Heart left ventricle (tissue), 16 donors: ENCODE measurements at places on chromosomes 11 and 22. TPM values are rescaled to one million over a fixed set of nuclear protein-coding genes. Genes with fewer than 3 reads are reported as not detected.

POLA2 gene
- total RNA-seq = 8.4 TPM

KCNQ1OT1 gene
- 0.93 TPM for total RNA-seq

HTR3B gene
- total RNA-seq = not detected

HARBI1 gene
- total RNA-seq = 3.5 TPM

TRPM5 gene
- not detected for total RNA-seq

NOX4 gene
- total RNA-seq = 2.8 TPM

SMTNL1 gene
- not detected for total RNA-seq

PKNOX2 gene
- total RNA-seq = 5.2 TPM

PHLDA2 gene
- 0.83 TPM for total RNA-seq

TXN2 gene
- 121 TPM for total RNA-seq

BRSK2 gene
- 0.56 TPM for total RNA-seq

OTOG gene
- total RNA-seq = not detected

BDNF gene
- 3.8 TPM for total RNA-seq

DNA sequence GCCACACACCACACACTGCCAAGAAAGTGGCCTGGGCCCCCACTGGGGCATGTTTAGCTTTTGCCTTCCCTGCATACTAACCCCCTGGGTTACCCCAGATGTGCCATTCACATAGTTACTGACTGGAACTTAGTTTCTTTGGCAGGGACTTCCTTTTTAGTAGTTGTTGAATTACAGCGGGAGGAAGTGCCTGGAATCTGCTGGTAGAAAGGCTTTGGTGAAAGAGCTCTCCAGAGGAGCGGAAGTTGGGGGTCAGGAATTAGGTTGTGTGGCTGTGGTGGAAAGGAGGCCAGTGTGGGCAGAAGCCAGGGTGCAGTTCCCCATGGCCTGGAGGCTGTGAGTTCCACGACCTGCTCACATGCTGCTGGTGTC lies 69.0 kb downstream of the MED15 start:
- DNase-seq = no peak
- peaks cover 46% of the 10 kb centered on the region for H3K36me3 ChIP-seq
- H3K27ac ChIP-seq = no peak overlapping the region
- H3K4me1 ChIP-seq = peaks cover 10% of the 10 kb centered on the region
- no peak overlapping the region for H3K4me3 ChIP-seq

DNA sequence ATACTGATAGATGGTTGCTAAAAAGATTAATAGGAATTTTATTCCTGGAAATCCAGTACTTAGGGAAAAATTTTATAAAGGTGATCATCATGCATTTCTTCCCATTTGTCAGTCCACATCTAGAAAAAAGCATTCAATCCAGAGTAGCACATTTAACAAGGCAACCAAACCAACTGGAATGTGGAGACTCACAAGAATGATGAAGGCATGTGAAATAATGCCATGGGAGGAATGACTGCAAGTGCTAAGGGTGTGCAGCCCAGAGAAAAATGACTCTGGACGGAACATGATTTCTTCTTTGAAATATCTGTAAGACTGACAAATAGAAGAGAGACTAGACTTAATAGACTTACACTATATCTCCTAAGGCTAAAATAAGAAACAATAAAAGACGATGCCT lies 33.8 kb downstream of the BLID start:
- H3K36me3 ChIP-seq = no peaks in the 10 kb centered on the region
- H3K27ac ChIP-seq = no peak overlapping the region
- no peak for DNase-seq
- H3K4me3 ChIP-seq = no peak overlapping the region
- no peaks in the 10 kb centered on the region for H3K27me3 ChIP-seq

DNA sequence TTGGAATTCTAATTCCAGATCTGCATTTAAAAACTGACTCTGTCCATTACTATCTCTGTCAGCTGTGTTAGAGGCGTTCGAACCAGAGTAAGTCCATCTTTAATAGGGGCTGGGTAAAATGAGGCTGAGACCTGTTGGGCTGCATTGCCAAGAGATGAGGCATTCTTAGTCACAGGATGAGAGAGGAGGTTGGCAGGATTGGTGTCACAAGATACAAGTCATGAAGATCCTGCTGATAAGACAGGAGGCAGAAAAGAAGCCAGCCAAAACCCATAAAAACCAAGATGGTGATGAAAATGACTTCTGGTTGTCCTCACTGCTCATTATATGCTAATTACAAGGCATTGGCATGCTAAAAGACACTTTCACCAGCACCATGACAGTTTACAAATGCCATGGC lies 356.3 kb upstream of the ISX start:
- no peaks in the 10 kb centered on the region for H3K4me1 ChIP-seq
- H3K4me3 ChIP-seq = no peak overlapping the region
- no peaks in the 10 kb centered on the region for H3K36me3 ChIP-seq
- H3K27ac ChIP-seq = no peak overlapping the region
- peaks cover 5% of the 10 kb centered on the region for H3K27me3 ChIP-seq
- DNase-seq = no peak

DNA sequence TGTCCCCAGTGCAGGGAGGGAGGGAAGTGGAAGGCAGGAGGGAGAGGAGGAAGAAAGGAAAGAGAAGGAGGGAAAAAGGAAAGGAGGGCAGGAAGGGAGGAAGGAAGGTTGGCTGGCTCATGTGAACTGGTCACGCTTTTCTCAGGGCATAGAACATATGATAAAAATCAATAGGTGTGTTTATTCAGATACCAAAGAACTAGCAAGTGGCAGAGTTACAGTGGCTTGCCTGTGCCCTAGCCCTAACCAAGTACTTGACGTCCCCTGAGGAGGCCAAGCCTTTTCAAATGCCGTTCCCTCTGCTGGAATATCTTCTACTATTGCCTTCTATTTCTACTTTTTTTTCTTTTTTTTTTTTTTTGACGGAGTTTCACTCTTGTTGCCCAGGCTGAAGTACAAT lies 33.5 kb downstream of the CHRDL2 start:
- no peaks in the 10 kb centered on the region for H3K36me3 ChIP-seq
- no peak overlapping the region for H3K4me3 ChIP-seq
- DNase-seq = no peak

- no peaks in the 10 kb centered on the region for H3K27me3 ChIP-seq
- no peaks in the 10 kb centered on the region for H3K36me3 ChIP-seq
- DNase-seq = no peak
- no peak overlapping the region for H3K27ac ChIP-seq
- no peaks in the 10 kb centered on the region for H3K4me1 ChIP-seq
- no peak overlapping the region for H3K4me3 ChIP-seq
Observed at GRCh38 chr11:39385911-39386310, 2073.5 kb downstream of the LRRC4C start.

DNA sequence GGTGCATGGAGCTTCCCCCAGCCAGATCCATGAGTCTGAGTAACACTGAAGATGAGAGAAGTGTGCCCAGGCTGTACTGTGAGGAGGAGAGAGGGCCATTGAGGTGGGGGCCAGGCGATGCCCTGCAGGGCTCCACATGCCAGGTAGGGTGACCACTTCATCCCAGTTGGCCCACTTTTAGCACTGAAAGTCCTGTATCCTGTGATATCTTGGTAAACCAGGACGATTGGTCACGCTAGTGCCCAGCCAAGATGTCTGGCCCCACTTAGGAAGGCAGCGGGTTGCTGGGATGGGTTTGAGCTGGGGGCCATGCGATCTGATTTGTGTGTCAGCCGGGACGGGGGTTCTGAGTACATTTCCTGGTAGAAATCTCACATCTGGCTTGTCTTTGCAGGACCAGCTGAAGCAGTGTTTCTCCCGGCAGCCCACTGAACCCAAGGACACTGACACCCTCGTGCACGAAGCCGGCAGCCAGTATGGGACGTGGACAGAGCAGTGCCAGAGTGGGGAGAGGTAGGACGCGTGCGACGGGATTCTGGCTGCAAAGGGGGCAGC lies 29.2 kb upstream of the CRYBB3 start:
- peaks cover 41% of the 10 kb centered on the region for H3K36me3 ChIP-seq
- H3K27ac ChIP-seq = no peak overlapping the region
- no peak overlapping the region for H3K4me3 ChIP-seq
- DNase-seq = no peak
- no peaks in the 10 kb centered on the region for H3K4me1 ChIP-seq

DNA sequence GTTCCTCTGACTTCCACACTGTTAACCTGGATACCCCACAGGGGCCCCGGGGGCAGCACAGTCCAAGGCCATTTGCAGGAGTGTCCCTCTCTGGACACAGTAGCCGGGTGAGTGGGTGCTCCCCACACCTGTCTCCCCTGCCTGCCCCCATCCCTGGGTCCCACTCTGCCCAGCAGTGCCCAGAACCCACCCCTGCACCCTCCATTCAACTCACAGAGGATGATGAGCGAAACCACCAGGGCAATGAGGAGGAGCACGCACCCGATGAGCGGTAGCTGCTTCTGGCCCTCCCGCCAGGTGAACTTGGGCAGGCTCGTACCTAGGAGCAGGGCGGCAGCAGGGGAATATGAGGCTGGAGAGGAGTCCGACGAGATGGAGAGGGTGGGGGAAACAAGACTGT lies 12.2 kb downstream of the TMPRSS13 start:
- H3K36me3 ChIP-seq = no peaks in the 10 kb centered on the region
- H3K4me1 ChIP-seq = no peaks in the 10 kb centered on the region
- no peak overlapping the region for H3K4me3 ChIP-seq

GRCh38 chr11:17401841-17402240 lies 13.4 kb upstream of the KCNJ11 start:
- no peak overlapping the region for H3K27ac ChIP-seq
- no peak overlapping the region for H3K4me3 ChIP-seq
- DNase-seq = no peak
- no peaks in the 10 kb centered on the region for H3K4me1 ChIP-seq
- H3K27me3 ChIP-seq = no peaks in the 10 kb centered on the region
- no peaks in the 10 kb centered on the region for H3K36me3 ChIP-seq

GRCh38 chr11:6127881-6128280 lies 20.4 kb downstream of the OR56B4 start:
- H3K36me3 ChIP-seq = no peaks in the 10 kb centered on the region
- no peaks in the 10 kb centered on the region for H3K27me3 ChIP-seq
- no peaks in the 10 kb centered on the region for H3K4me1 ChIP-seq

DNA sequence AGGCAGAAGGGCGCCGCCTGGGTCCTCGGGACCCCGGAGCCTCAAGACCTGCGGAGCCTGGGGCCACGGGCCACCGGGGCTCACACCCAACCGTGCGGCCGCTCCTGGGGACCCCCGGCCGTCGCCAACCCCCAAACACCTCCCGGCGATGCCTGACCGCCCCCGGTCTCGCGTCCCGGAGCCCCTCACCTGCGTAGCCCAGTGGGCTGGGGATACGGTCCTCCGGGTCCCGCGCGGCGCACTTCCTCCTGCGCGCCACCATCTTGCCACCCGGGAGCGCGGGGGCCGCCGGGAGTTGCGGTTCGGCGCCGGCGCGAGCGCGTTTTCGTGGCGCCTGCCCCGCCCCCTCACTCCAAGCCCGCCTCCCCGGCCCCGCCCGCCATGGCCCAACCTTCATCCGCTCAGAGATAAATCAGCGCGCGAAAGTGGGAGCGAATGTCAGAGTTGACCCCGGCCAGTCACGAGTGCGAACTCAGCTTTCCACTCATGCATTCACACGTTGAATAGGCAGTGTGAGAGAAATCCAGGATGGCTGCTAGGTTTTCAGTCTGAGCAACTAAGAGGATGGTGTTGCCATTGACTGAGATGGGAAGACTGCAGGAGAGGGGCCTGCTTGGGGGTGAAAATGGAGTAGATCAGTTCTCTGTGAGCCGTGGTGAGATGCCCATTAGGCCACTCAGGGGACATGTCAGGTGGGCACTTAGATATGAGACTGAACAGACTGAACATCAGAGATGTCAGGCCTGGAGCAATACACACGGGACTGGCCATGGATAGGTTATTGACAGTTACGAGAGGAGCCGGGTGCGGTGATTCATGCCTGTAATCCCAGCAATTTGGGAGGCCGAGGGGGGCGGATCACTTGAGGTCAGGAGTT lies at the start of gene RRP7A:
Gene RRP7A (minus strand): TSS at position 272 of the 877 bp plus-strand sequence. CDS start 10 bp downstream, at position 262.
- peak within 1 kb of the TSS; percentile 65 for H3K4me3 ChIP-seq
- no peaks in the 10 kb centered on the region for H3K27me3 ChIP-seq
- H3K27ac ChIP-seq = peak within 1 kb of the TSS; percentile 63

- H3K36me3 ChIP-seq = peaks cover 2% of the 10 kb centered on the region
- peaks cover 15% of the 10 kb centered on the region for H3K4me1 ChIP-seq
- peaks cover 17% of the 10 kb centered on the region for H3K27me3 ChIP-seq
- no peak for DNase-seq
- H3K4me3 ChIP-seq = no peak overlapping the region
Observed at GRCh38 chr22:18116634-18117033, 6.0 kb downstream of the TUBA8 start.

DNA sequence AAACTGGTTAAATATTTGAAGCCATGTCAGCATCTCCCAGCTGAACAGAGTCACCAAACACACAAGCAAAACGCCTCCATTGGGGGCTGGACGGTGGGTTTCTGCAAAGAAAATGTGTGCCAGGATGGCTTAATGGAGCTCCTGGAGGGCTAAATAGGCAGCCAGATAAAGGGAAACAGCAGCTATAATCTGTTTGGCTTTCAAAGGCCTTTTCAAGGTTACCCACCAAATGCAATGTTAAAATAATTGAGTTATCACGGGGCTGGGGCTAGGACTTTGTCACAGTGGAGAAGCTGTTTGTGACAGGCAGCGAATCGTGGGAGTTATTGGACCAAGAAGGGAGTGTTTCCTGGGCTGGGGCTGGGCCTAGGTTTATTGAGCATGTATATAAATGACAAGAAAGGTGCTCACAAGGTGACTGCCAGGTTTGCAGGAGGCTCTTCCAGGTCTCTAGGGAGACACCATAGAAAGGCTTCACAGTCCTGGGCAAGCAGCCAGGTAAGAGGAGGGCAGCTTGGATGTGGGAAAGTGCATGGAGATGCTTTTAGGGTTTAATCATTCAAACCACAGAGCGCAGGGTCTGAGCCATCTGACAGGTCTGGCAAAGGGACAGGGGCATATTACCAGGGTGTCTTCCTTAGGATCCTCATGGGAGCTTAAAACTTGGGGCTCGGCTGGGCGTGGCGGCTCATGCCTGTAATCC lies 28.3 kb downstream of the GRIK4 start:
- no peak for DNase-seq
- H3K4me1 ChIP-seq = no peaks in the 10 kb centered on the region
- H3K36me3 ChIP-seq = no peaks in the 10 kb centered on the region
- no peak overlapping the region for H3K27ac ChIP-seq

GRCh38 chr11:60498853-60499252 lies 6.3 kb downstream of the MS4A12 start:
- DNase-seq = no peak
- H3K27me3 ChIP-seq = no peaks in the 10 kb centered on the region
- no peak overlapping the region for H3K27ac ChIP-seq
- H3K36me3 ChIP-seq = no peaks in the 10 kb centered on the region

DNA sequence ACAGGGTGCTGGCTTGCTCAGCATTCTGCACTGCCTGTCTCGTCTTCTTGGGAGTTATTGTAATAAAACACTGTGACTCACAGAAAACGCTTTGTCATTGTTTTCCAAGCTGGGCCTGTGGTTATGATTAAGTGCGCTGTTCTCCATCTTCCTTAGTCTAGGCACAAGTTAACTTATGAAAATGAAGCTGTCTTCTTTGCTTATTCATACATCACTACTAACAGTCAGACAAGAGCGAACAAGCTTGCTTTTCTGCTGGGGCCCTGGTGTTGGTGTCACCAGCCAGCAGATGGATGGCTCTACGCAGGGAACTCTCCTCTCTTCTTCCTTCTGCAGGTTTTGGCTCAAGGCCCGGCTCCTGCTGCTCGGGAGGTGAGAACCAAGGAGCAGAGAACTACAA lies 380.1 kb upstream of the SYN3 start:
- DNase-seq = no peak
- H3K27me3 ChIP-seq = no peaks in the 10 kb centered on the region
- no peak overlapping the region for H3K27ac ChIP-seq
- H3K4me3 ChIP-seq = no peak overlapping the region
- H3K4me1 ChIP-seq = peaks cover 2% of the 10 kb centered on the region
